Spleen (tissue), 13 donors: ENCODE measurements at places on chromosomes 3 and 15. TPM values are rescaled to one million over a fixed set of nuclear protein-coding genes. Genes with fewer than 3 reads are reported as not detected.

GRCh38 chr15:57012556-57012955, 94.1 kb downstream of the TCF12 start:
- DNase-seq, result no peak

DNA sequence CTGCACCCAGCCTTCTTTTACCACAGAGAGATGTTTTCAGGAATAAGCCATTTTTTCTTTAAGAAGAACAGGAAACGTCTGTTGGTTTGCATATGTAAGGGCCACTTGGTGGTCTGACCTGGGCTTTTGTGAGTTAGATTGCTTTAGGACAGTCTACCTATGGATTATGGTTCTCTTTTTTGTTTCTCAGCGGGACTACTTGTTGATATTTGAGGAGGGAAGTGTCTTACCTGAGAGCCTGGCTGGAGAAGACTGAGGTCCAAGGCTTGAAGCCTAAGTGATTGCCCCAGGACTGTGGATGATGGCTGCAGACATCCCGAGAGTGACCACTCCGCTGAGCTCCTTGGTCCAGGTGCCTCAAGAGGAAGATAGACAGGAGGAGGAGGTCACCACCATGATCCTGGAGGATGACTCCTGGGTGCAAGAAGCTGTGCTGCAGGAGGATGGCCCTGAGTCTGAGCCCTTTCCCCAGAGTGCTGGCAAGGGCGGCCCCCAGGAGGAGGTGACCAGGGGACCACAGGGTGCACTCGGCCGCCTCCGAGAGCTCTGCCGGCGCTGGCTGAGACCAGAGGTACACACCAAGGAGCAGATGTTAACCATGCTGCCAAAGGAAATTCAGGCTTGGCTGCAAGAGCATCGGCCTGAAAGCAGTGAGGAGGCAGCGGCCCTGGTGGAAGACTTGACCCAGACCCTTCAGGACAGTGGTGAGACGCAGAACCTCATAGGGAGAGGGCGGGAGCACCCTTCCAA, 3.0 kb downstream of the ZSCAN2 start:
- no peak for DNase-seq

DNA sequence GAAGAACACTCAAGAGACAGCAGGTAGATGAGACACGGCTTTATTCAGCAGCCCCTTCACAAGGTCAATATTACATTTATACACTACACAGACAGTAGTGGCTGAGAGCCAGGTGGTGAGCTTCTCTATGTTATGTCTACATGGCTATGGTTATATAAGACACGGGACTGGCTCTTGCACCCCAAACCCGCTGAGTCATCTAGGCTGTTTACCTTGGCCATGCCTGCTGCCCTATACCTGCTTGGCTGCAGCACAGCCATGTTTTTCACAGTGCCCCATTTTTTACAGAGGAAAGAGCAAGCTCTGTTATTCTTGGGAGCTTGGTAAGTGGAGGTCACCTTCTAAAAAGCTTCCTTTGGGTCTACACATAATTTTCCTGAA, 231.6 kb downstream of the IGSF11 start:
- DNase-seq, result no peak

GP5 gene
- total RNA-seq, result 0.59 TPM

DNA sequence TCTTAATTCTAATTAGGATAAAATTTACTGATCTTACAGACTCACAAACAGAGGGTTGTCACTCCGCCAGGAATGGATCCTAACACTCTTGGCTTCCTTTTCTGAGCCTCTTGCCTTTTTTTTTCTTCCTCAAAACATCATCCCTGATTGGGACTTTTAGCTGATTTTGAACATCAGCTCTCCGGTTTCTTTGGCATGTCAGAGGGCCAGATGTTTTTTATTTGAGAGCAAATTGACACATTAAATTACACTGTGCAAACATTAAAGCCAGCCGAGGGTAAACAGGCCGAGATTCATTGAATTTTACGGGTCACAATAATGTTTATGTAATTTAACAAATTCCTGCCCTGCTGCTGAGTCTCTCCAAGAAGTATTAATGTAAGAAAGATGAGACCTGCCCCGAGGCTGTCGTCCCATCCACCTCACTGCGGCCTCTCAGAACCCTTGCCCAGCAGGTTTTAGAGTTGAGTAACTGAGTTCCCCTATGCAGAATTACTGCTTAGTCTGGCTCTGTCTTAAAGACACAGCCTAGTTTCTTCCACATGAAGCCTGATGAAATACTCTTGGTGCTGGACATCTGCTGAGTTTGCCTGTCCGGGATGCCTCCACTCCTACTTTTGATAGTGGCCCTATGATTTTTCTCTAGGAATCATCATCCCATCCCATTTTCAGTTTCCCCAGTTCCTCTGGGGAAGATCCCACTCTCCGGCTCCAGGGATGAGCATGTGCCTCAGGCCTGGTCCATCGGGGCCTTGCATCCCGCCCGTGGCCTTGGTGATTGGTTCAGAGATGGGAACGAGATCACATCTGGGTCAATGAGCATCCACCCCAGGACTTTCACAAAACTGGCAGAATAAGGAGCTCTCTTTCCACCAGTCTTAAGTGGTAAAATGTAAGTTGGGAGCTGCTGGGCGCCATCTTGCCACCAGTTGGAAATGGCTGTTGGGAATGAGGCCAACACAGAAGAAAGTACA, 226.6 kb upstream of the TLE3 start:
- DNase-seq, result no peak
